Naive thymus-derived CD4-positive, alpha-beta T cell (primary cell): ENCODE measurements at places on chromosomes 6 and 20. TPM values are rescaled to one million over a fixed set of nuclear protein-coding genes. Genes with fewer than 3 reads are reported as not detected.
A peak's percentile ranks its signal among the peaks of the same experiment; 100 is the strongest.

GRCh38 chr6:85421972-85422371 is 27.9 kb upstream of the NT5E start:
- no peaks in the 10 kb centered on the region for H3K36me3 ChIP-seq
- no peaks in the 10 kb centered on the region for H3K27me3 ChIP-seq
- H3K27ac ChIP-seq = no peak overlapping the region
- DNase-seq = no peak
- H3K4me1 ChIP-seq = no peaks in the 10 kb centered on the region

Gene COL11A2
- 0.26 TPM for polyA plus RNA-seq

Gene HLA-DOB
- polyA plus RNA-seq = 0.57 TPM

- DNase-seq = no peak
- H3K27me3 ChIP-seq = no peaks in the 10 kb centered on the region
- H3K4me3 ChIP-seq = no peak overlapping the region
- H3K36me3 ChIP-seq = no peaks in the 10 kb centered on the region
Measured at GRCh38 chr6:39493777-39494176, 171.3 kb upstream of the KCNK16 start.

Gene TUBB2B
- polyA plus RNA-seq = not detected

GRCh38 chr6:34218691-34219090 is 18.0 kb upstream of the HMGA1 start:
- H3K27ac ChIP-seq = no peak overlapping the region
- DNase-seq = no peak
- H3K27me3 ChIP-seq = no peaks in the 10 kb centered on the region

GRCh38 chr6:73028893-73029450 is 196.3 kb downstream of the KHDC1L start:
- H3K36me3 ChIP-seq = no peaks in the 10 kb centered on the region
- H3K27me3 ChIP-seq = no peaks in the 10 kb centered on the region
- H3K4me3 ChIP-seq = no peak overlapping the region
- no peak overlapping the region for H3K27ac ChIP-seq

Gene PRL
- not detected for polyA plus RNA-seq

- H3K4me3 ChIP-seq = no peak overlapping the region
- DNase-seq = no peak
- H3K27me3 ChIP-seq = peaks cover 19% of the 10 kb centered on the region
- H3K27ac ChIP-seq = no peak overlapping the region
Measured at GRCh38 chr6:138160329-138161087, 1.2 kb upstream of the ARFGEF3 start.

Gene KCNK15
- not detected for polyA plus RNA-seq

DNA sequence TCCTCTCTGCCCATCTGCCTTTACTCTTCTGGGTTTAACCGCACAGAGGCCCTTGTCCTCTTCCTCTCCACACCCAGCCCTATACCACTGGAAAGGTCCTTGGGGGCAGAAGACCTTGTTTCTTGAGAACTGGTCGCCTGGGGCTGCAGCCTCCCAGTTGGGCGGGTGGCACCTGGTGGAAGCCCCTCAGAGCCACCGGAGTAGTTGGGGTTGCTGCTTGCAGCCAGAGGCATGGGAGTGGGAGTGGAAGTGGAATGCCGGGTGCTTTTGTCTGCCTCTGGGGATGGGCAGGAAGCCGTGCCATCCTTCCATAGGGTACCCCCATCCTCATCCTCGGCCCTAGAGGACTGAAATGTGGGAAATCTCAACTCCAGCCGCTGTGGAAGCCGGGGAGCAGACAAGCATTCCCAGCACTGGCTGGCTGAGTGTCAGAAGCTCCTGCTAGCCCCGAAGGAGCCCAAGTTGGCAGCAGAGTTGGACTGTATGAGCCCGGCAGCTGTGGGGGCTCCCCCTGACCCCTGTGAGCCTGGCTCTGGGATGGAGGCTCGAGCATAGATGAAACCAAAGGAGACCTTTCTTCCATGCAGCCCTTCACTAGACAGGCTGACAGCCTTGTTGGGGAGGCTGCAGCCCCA is 1.2 kb downstream of the VSTM2L start:
- H3K4me1 ChIP-seq = no peaks in the 10 kb centered on the region
- peaks cover 5% of the 10 kb centered on the region for H3K27me3 ChIP-seq
- H3K36me3 ChIP-seq = no peaks in the 10 kb centered on the region
- no peak overlapping the region for H3K4me3 ChIP-seq

- DNase-seq = no peak
- H3K4me3 ChIP-seq = no peak overlapping the region
- no peak overlapping the region for H3K27ac ChIP-seq
Measured at GRCh38 chr6:30875244-30876038, 8.9 kb upstream of the DDR1 start.

Gene SLC32A1
- not detected for polyA plus RNA-seq

GRCh38 chr6:105803442-105803841 is 282.7 kb upstream of the PRDM1 start:
- DNase-seq = no peak
- H3K4me1 ChIP-seq = no peaks in the 10 kb centered on the region
- no peak overlapping the region for H3K4me3 ChIP-seq

DNA sequence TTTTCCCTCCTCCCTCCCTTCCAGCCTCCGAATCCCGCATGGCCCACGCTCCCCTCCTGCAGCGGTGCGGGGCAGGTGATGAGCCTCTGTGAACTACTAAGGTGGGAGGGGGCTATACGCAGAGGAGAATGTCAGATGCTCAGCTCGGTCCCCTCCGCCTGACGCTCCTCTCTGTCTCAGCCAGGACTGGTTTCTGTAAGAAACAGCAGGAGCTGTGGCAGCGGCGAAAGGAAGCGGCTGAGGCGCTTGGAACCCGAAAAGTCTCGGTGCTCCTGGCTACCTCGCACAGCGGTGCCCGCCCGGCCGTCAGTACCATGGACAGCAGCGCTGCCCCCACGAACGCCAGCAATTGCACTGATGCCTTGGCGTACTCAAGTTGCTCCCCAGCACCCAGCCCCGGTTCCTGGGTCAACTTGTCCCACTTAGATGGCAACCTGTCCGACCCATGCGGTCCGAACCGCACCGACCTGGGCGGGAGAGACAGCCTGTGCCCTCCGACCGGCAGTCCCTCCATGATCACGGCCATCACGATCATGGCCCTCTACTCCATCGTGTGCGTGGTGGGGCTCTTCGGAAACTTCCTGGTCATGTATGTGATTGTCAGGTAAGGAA is at the start of gene OPRM1:
Gene OPRM1 (plus strand): TSS at position 10 of the 612 bp plus-strand sequence. CDS start 305 bp downstream, at position 315.
- no peaks in the 10 kb centered on the region for H3K36me3 ChIP-seq
- no peak within 1 kb of the TSS for H3K27ac ChIP-seq
- H3K27me3 ChIP-seq = peaks cover 4% of the 10 kb centered on the region
- no peaks in the 10 kb centered on the region for H3K4me1 ChIP-seq

Gene STX16
- polyA plus RNA-seq = 37.2 TPM

DNA sequence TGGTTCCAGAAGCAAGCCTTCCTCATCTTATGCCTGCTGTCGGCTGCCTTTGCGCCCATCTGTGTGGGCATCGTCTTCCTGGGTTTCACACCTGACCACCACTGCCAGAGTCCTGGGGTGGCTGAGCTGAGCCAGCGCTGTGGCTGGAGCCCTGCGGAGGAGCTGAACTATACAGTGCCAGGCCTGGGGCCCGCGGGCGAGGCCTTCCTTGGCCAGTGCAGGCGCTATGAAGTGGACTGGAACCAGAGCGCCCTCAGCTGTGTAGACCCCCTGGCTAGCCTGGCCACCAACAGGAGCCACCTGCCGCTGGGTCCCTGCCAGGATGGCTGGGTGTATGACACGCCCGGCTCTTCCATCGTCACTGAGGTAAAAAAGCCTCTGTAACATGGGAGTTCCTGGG is 366 bp downstream of the SLC22A1 start:
- H3K36me3 ChIP-seq = no peaks in the 10 kb centered on the region
- DNase-seq = no peak
- no peaks in the 10 kb centered on the region for H3K4me1 ChIP-seq
- H3K27me3 ChIP-seq = no peaks in the 10 kb centered on the region
- H3K27ac ChIP-seq = no peak overlapping the region

DNA sequence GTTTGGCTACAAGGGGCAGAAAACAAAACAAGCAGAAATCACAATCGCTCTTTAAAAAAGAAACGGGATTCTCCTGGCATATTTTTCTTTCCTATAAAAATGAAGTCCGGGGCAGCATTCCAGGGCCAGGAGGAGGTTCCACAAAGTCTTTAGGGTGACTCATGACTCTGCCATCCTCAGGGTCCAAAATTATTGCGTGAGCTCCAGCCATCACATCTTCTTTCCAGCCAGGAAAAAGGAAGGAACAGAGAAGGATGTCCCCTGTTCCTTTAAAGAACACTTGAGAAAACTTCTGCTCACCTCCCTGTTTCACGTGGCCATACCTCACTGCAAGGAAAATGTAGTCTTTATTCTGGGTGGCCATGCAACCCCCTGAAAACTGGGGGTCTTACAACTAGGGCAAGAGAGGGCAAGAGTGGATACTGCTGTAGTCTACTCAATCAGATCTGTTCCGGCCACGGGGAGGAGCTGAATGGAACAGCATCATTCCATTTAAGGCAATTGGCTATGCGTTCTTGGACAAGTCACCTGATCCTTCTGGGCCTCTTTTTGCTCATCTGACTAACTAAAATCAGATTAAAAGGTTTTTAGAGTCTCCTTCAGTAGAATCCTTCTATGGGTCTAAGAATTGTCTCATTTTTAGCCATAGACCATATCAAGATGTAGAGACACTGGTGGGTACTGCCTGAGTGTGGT is 49.4 kb downstream of the CTCFL start:
- H3K36me3 ChIP-seq = no peaks in the 10 kb centered on the region
- no peaks in the 10 kb centered on the region for H3K27me3 ChIP-seq
- no peak overlapping the region for H3K27ac ChIP-seq
- no peak overlapping the region for H3K4me3 ChIP-seq

Gene C6orf141
- polyA plus RNA-seq = not detected

Gene DEFB121
- not detected for polyA plus RNA-seq

Gene TEAD3
- 0.10 TPM for polyA plus RNA-seq

GRCh38 chr6:20464041-20464440 is 62.4 kb downstream of the E2F3 start:
- DNase-seq = no peak
- H3K27ac ChIP-seq = no peak overlapping the region
- H3K36me3 ChIP-seq = no peaks in the 10 kb centered on the region
- H3K4me1 ChIP-seq = no peaks in the 10 kb centered on the region
- no peak overlapping the region for H3K4me3 ChIP-seq

DNA sequence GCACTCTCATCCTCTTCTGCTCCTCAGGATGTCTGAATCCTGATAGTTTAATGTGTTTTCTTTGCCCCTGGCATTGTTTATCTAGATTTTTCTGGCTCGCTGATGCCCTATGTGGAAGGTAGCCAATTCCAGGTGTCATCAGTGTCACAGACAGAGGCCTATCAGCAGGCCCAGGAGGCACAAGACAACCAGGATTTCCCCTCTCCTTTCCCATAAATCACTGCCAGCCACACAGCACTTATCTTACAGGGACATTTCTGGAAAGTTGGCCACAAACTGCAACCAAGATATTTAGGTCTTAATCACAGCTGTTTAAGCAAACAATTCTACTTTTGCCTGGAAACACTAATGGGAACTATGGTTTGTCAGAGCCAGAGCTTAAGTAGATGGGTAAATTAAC is 28.1 kb downstream of the ADGRF5 start:
- DNase-seq = no peak
- no peaks in the 10 kb centered on the region for H3K27me3 ChIP-seq
- H3K27ac ChIP-seq = no peak overlapping the region
- H3K36me3 ChIP-seq = no peaks in the 10 kb centered on the region
- no peak overlapping the region for H3K4me3 ChIP-seq

Gene MLN
- not detected for polyA plus RNA-seq

GRCh38 chr6:3410385-3411360 is 46.2 kb downstream of the SLC22A23 start:
- peak; percentile 30 for DNase-seq
- H3K27ac ChIP-seq = no peak overlapping the region
- no peaks in the 10 kb centered on the region for H3K4me1 ChIP-seq
- no peaks in the 10 kb centered on the region for H3K27me3 ChIP-seq
- peaks cover 12% of the 10 kb centered on the region for H3K36me3 ChIP-seq

DNA sequence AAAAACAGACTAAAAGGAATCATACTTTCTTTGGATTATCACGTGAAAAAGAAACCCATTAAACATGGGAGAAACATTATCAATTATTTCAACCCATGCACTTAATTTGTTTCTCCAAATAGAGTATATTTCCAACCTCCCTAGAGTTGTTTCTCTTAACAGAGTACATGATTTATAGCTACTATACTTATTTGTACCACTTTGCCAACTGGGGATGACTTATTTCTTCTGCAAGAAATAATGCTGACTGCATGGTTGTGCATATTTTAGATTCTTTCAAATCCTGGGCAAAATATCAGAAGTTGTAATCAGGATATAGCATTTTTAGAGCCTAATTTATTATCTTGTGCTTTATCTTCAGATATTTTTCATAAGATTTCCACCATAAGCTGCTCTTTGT is 629.1 kb upstream of the EYS start:
- H3K4me1 ChIP-seq = no peaks in the 10 kb centered on the region
- no peak for DNase-seq
- no peaks in the 10 kb centered on the region for H3K36me3 ChIP-seq
- H3K27ac ChIP-seq = no peak overlapping the region

DNA sequence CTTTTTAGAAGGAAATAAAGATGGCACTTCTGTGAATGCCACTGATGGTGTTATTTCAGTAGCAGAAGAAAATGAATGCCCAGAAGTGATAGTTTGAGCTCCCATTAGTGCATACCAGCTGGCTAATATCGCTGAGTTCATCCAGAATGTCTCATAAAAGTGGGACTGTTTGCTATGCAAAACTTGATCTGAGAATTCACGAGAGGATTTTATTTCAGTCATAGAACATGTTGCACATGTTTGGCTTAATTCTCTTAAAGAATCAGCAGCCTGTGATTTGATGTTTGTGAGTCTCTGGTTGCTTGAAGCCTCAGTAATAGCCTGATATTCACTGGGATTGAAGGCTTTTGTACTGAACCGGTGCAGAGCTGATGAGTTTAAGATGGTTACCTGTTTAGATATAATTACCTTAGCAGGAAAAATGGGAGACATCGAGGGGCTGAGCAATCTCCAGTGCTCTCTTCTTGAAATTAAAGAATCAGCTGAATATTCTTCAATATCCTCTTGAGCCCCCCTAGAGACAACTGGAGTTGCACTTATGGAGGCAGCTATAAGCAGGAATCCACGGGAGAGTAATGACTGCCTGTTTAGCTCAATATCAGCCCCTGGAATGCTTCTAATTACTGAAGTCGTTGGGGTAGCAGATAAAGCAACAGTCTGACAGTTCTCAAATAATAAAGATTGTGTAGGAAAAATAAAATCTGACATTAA is 955.5 kb downstream of the PHF3 start:
- no peak for DNase-seq
- H3K36me3 ChIP-seq = no peaks in the 10 kb centered on the region
- H3K4me3 ChIP-seq = no peak overlapping the region
- H3K27ac ChIP-seq = no peak overlapping the region
- H3K4me1 ChIP-seq = no peaks in the 10 kb centered on the region

DNA sequence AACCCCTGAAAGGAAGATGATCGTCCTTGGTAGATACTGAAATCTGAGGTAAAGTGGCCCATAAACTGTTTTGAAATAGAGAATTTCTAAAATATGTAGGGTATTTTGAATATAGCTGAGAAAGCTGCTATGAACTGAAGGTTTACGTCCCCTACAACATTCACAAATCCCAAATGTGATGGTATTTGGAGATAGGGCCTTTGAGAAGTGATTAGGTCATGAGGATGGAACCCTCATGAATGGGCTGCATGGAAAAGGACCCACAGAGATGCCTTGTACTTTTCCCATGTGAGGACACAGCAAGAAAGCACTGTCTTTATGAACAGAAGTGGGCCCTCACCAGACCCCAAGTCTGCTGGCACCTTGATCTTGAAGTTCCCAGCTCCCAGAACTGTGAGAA is 6.8 kb upstream of the PNISR start:
- no peaks in the 10 kb centered on the region for H3K36me3 ChIP-seq
- DNase-seq = no peak
- no peak overlapping the region for H3K27ac ChIP-seq

Gene ROMO1
- polyA plus RNA-seq = 269 TPM

Gene NNAT
- not detected for polyA plus RNA-seq
